Right lobe of liver (tissue), 6 donors: ENCODE measurements at places on chromosomes 11 and 22. TPM values are rescaled to one million over a fixed set of nuclear protein-coding genes. Genes with fewer than 3 reads are reported as not detected.

DNA sequence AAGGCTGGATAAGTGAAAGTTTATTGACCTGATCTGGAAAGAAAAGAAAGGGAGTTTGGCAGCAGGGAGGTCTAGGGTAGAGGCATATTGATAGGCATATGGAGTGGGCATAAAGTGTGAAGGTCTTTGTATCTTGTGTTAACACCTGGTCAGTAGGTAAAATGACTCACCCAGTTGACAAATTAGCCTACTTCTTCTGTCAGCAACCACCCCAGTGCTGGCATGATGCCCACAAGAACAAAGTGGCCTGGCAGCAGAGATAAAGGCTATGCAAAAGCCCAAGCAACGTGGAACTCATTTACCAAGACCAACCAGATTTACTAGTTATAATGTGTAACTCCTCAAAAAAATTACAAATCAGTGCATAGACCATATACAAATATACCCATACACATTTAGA is 4.9 kb downstream of the OR10A3 start:
- no peak for DNase-seq
- H3K36me3 ChIP-seq: no peaks in the 10 kb centered on the region
- no peak overlapping the region for H3K4me3 ChIP-seq
- no peaks in the 10 kb centered on the region for H3K27me3 ChIP-seq
- no peak overlapping the region for H3K27ac ChIP-seq

DNA sequence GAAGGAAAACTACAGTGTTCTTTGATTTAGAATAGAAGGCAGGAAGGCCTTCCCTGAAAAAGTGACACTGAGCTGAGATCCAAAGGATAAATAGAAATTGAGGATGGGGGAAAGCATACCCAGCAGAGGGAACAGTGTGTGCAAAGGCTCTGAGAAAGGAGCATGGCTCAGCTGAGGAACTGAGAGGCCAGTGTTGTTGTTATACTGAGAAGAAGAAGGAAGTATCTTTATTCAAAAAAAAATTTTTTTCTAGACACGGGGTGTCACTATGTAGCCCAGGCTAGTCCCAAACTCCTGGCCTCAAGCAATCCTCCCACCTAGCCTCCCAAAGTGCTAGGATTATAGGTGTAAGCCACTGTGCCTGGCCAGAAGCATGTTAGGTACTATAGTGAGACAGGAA is 3.5 kb upstream of the PIK3C2A start:
- H3K4me1 ChIP-seq: peaks cover 6% of the 10 kb centered on the region
- no peak overlapping the region for H3K27ac ChIP-seq
- no peaks in the 10 kb centered on the region for H3K36me3 ChIP-seq
- H3K4me3 ChIP-seq: no peak overlapping the region

DNA sequence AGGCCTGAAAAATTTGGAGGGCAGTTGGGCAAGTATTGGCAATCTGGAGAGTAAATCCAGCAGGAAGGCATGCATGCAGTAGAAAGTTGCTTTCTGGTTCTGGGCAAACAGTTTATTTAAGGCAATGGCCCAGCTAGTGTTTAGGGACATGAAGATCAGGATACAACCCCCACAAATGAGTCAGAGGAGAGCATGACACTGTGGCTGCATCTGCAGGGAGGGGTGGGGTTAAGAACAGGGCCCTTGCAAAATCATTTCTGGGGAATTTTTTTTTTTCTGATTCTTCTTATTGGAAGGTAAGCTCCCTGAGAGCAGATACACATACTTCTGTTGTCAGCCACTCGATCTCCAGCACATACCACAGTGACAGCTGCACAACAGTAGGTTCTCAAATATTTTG is 61.1 kb downstream of the FDX1 start:
- no peak overlapping the region for H3K27ac ChIP-seq
- no peak overlapping the region for H3K4me3 ChIP-seq
- no peak for DNase-seq
- H3K27me3 ChIP-seq: no peaks in the 10 kb centered on the region

DNA sequence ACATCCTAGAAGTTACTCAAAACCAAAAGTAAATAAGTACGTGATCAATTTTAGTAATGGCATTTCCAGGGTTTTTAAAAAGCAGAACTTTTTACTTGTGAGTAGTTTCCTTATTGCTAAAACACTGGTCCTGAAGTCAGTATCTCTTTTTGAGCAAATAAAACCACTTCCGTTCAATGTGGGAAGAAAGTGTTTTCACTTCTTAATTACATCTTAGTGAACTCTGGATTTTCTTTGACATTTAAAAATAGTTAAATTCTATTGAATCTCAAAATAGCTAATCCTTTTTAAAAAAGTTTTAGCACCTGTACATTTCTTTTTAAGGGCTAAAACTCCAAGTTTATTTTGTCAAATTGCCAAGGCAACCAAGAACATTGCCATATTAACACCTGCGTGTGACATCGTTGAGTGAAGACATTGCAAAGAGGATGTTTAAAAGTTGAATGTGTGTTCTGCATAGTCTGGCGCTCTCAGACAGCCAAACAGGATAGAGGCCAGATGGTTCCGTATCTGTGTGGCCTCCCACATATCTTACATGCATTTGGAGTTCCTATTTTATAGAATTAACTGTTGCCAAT is 17.2 kb upstream of the OR5B21 start:
- no peaks in the 10 kb centered on the region for H3K27me3 ChIP-seq
- no peak overlapping the region for H3K4me3 ChIP-seq
- no peak for DNase-seq
- H3K4me1 ChIP-seq: no peaks in the 10 kb centered on the region
- H3K27ac ChIP-seq: no peak overlapping the region

GRCh38 chr22:26483043-26483438 is 542 bp downstream of the HPS4 start:
- H3K27me3 ChIP-seq: no peaks in the 10 kb centered on the region
- peak overlapping the region; percentile 94 for H3K27ac ChIP-seq

GRCh38 chr11:870127-870413 is 27.4 kb downstream of the TSPAN4 start:
- no peaks in the 10 kb centered on the region for H3K4me1 ChIP-seq
- no peak overlapping the region for H3K27ac ChIP-seq
- no peak overlapping the region for H3K4me3 ChIP-seq
- no peak for DNase-seq
- no peaks in the 10 kb centered on the region for H3K27me3 ChIP-seq

DNA sequence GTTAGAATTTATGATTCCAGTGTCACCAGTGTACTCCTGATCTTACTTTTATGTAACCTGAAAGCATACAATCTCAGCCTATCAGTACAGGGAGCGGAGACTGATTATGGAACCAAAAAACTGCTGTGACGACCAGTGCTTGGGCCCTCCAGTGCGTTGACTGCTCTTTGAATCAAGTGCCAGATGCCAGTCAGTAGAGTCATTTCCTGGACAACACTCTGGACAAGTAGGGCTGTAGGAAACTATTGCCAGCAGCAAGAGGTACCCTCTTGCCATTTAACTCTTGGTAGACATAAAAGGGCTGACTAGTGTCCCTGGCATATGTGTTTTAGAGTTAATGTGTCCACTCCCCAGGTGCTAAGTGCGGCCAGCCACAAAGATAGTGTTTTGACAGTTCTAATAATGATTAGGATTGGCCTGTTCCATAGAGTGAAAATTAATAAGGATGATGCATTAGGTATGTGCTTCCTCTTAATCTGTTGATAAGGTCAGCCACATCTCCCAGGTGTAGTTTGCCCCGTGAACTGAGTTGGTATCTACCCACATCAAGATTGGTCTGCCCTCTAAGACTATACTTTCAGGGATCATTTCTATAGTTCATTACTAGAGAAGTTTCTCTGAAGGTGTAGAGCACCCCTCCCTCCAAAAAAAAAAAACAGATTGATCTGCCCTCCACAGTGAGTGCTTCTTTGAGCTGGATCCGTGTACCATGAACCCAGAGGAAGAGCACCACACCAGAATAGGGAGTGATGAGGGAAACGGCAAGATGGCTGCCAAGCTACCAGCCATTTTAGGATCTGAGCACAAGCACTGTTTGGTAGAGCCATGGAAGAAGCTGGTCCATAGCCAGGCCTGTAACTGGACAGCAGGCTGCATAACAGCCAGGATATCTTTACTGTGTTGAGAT is 20.7 kb upstream of the AIFM3 start:
- no peaks in the 10 kb centered on the region for H3K36me3 ChIP-seq
- H3K27ac ChIP-seq: no peak overlapping the region
- no peaks in the 10 kb centered on the region for H3K27me3 ChIP-seq

GRCh38 chr22:43449205-43449830 is 37.5 kb downstream of the MPPED1 start:
- no peak overlapping the region for H3K27ac ChIP-seq
- no peaks in the 10 kb centered on the region for H3K4me1 ChIP-seq
- H3K27me3 ChIP-seq: no peaks in the 10 kb centered on the region
- H3K4me3 ChIP-seq: no peak overlapping the region
- no peak for DNase-seq
- H3K36me3 ChIP-seq: no peaks in the 10 kb centered on the region

DNA sequence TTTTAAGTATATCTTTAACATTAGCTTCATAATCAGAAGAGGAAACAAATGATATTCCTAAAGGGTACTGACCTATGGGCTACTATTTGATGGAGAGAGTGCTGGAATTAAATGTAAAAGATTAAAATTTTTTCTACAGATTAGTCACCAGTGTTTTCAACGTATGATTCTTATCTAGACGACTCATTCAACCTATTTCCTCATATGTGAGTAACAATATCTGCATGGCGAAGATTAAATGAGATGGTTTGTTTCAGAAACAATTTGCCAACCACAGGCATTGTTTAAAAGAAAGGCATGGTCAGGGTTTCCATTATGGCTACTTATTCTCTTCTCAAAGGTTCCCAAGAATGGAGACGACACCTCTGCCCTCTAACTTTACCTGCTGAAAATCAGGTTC is 20.4 kb downstream of the OR56B4 start:
- no peak for DNase-seq
- no peaks in the 10 kb centered on the region for H3K36me3 ChIP-seq
- H3K4me1 ChIP-seq: no peaks in the 10 kb centered on the region
- H3K27ac ChIP-seq: no peak overlapping the region
- no peaks in the 10 kb centered on the region for H3K27me3 ChIP-seq
- H3K4me3 ChIP-seq: no peak overlapping the region

- H3K4me3 ChIP-seq: peak within 1 kb of the TSS; percentile 18
- H3K36me3 ChIP-seq: no peaks in the 10 kb centered on the region
- no peak within 1 kb of the TSS for H3K27ac ChIP-seq
- no peaks in the 10 kb centered on the region for H3K27me3 ChIP-seq
- no peak for DNase-seq
- H3K4me1 ChIP-seq: peaks cover 49% of the 10 kb centered on the region
These were observed at the start of gene CREB3L1 for GRCh38 chr11:46277622-46278386. CREB3L1 (plus strand) TSS chr11:46277662; CDS start chr11:46278112, 450 bp downstream.

GRCh38 chr22:49658902-49659280 is 168.8 kb downstream of the BRD1 start:
- H3K27me3 ChIP-seq: no peaks in the 10 kb centered on the region
- no peak overlapping the region for H3K27ac ChIP-seq
- no peaks in the 10 kb centered on the region for H3K4me1 ChIP-seq
- no peak overlapping the region for H3K4me3 ChIP-seq
- H3K36me3 ChIP-seq: no peaks in the 10 kb centered on the region

DNA sequence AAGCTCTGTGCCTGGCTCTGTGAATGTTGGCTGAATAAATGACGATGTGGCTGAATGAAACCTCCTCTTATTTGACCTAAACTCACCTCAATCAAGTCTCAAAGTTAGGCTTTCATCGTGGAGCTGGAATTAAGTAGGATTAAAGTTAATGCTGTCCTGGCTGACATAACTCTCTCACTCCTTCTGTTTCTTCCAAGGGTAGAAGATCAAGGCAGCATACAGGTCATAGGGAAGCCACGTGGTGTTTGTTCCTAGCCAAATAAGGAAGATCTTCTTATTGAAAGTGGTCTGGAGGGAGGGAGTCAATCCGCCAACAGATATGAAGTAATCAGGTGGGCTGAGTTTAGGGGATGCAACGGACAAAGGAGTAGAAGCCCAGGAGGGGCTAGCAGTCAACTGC is 59.5 kb downstream of the TRIM29 start:
- no peaks in the 10 kb centered on the region for H3K4me1 ChIP-seq
- DNase-seq: no peak
- no peak overlapping the region for H3K27ac ChIP-seq

GRCh38 chr11:107882095-107882820 is 23.7 kb upstream of the SLC35F2 start:
- no peaks in the 10 kb centered on the region for H3K4me1 ChIP-seq
- no peak overlapping the region for H3K4me3 ChIP-seq
- no peaks in the 10 kb centered on the region for H3K27me3 ChIP-seq
- no peaks in the 10 kb centered on the region for H3K36me3 ChIP-seq

DNA sequence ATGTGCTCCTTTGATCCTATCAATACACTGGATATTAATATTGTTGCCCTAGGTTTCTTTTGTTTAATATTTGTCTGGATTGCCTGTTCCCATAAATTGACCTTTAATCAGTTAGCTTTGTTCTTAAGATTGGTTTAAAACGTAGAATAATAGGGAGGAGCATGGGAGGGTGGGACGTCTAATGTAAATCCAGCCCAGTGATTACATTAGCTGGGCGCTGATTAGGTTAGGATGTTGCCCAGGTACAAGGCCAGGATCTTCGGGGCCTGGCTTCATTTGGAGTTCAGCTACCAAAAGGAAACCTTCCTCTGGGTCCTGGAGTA is at the start of gene SRSF8:
SRSF8 (plus strand) TSS at position 204 of the 323 bp plus-strand sequence. CDS start 308 bp downstream, outside the sequence.
- H3K4me1 ChIP-seq: no peaks in the 10 kb centered on the region
- H3K27ac ChIP-seq: peak within 1 kb of the TSS; percentile 93
- no peak for DNase-seq

- DNase-seq: no peak
- no peaks in the 10 kb centered on the region for H3K4me1 ChIP-seq
- H3K36me3 ChIP-seq: no peaks in the 10 kb centered on the region
- H3K27me3 ChIP-seq: no peaks in the 10 kb centered on the region
- no peak overlapping the region for H3K27ac ChIP-seq
These were observed 45.3 kb upstream of the HMGXB4 start for GRCh38 chr22:35212009-35212408.

GRCh38 chr11:31850365-31850764 is 39.2 kb upstream of the PAX6 start:
- H3K27ac ChIP-seq: no peak overlapping the region
- H3K4me1 ChIP-seq: no peaks in the 10 kb centered on the region
- no peaks in the 10 kb centered on the region for H3K36me3 ChIP-seq
- H3K27me3 ChIP-seq: no peaks in the 10 kb centered on the region
- DNase-seq: no peak

GRCh38 chr11:75872887-75873416 is 57.9 kb downstream of the UVRAG start:
- no peak overlapping the region for H3K27ac ChIP-seq
- no peak overlapping the region for H3K4me3 ChIP-seq
- H3K4me1 ChIP-seq: no peaks in the 10 kb centered on the region

GRCh38 chr22:43078522-43078921 is 10.7 kb downstream of the TTLL1 start:
- H3K4me3 ChIP-seq: no peak overlapping the region
- H3K4me1 ChIP-seq: no peaks in the 10 kb centered on the region
- H3K27ac ChIP-seq: no peak overlapping the region
- H3K27me3 ChIP-seq: no peaks in the 10 kb centered on the region
- no peaks in the 10 kb centered on the region for H3K36me3 ChIP-seq
- DNase-seq: no peak

- H3K4me3 ChIP-seq: no peak overlapping the region
- H3K27me3 ChIP-seq: no peaks in the 10 kb centered on the region
- H3K4me1 ChIP-seq: no peaks in the 10 kb centered on the region
These were observed 117.2 kb downstream of the GGTLC2 start for GRCh38 chr22:22761606-22761962.

CTSW gene
- total RNA-seq: 0.68 TPM

ADM2 gene
- 2.2 TPM for total RNA-seq

BTBD10 gene
- total RNA-seq: 4.8 TPM

XKR3 gene
- total RNA-seq: not detected

OR51B5 gene
- 0.42 TPM for total RNA-seq

VSIG2 gene
- not detected for total RNA-seq

CLCF1 gene
- 1.8 TPM for total RNA-seq

NNMT gene
- total RNA-seq: 984 TPM
